ENCODE measurements at places on chromosomes 7 and 10.

- no peak for DNase-seq
Measured at GRCh38 chr10:88702848-88703597, 3.0 kb upstream of the LIPK start.

- DNase-seq = peak; percentile 91
Measured at GRCh38 chr7:90178679-90179278, 24.5 kb downstream of the STEAP1 start.

DNA sequence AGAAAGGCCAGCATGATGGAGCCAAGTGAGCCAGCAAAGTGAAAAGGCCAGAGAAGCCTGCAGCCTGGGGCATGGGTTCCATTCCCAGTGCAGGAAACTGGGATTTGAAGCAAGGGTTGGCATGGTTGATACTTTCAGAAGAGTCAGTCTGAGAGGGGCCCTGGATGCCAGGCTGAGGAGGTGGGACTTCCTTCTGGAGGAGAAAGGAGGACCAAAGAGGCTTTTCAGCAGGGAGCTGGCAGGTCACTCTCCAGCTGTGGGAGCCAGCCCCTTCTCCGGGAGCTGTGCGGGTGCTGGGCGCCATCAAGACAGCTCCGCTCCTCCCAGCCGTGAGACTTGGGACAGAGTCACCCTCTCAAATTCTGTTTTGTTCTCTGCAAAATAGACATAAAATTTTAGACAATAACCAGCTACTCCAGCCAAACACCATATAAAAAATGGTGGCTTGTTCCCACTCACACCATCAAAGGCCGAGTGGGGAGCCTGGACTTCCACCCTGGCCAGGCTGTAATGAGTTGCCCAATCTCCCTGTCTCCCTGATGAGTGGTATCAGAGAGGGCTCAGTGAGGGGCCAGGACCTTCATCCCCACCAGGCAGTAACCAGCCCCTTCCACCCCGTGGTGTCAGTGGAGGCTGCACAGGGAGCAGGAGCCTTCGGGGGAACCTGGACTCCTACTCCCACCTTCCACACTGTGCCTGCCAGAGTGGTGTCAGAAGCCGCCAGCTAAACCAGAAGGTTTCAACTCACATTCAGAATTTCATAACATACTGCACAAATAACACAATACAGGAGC lies 133.6 kb upstream of the RET start:
- no peak for DNase-seq

- no peak for DNase-seq
Measured at GRCh38 chr10:86285136-86285790, 81.3 kb downstream of the GRID1 start.

- peak; percentile 4 for DNase-seq
Measured at GRCh38 chr10:123512901-123513775, 153.0 kb upstream of the GPR26 start.

DNA sequence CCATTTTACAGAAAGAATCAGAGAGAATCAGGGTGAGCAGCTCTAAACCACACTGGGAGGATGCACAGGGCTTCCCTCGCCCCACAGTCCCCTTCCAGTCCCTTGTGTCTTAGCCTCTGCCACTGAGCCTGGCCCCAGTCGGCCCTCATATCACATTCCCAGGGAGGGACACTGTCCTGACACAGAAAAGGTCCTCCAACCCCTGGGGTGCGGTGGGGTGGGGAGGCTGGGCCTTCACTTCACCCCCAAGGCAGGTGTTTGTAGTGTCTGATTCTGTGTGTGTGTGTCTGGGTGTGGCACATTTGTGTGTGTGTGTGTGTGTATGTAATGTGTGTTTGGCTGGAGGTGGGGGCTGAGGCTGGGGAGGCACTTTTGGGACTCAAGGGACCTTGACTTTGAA lies 1.8 kb upstream of the KCP start:
- DNase-seq = no peak

- no peak for DNase-seq
Measured at GRCh38 chr7:7596176-7596575, 29.5 kb downstream of the MIOS start.

DNA sequence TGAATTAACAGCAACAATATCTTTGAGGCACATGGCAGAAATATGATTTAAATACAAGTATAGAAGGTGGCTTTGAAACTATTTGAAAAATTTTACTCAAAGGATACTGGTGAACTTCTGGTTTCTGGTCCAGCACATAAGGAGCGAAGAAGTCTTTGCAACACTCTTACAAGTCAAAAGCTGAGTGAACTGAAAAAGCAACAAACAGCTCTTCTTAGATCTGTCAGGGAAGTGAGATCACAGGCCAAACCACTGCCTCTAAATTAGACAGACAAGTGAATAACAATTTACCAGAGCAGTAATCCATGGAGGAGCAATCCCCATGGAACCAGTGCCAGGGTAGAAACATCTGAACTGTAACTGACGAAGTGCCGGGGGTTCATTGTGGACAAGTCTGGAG lies 9.6 kb upstream of the VWC2 start:
- DNase-seq = no peak

DNA sequence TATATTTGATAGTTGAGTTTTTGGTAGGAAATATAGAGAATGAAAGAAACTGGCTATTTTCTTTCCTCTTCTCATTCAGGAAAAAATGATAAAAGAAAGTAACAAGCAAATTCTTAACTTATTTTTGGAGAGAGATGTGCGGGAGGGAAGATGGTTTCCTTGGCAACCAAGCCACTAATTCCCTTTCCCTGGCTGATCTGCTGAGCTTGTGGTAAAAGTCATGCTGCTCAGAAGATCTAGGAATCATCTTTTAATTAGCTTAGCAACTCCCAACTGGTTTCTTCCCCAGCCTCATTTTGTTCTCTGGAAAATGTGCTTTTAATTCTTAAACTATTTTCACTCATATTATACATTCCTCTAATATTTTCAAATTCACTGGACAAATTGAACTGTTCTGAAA lies 11.8 kb downstream of the UROS start:
- DNase-seq = peak; percentile 49

DNA sequence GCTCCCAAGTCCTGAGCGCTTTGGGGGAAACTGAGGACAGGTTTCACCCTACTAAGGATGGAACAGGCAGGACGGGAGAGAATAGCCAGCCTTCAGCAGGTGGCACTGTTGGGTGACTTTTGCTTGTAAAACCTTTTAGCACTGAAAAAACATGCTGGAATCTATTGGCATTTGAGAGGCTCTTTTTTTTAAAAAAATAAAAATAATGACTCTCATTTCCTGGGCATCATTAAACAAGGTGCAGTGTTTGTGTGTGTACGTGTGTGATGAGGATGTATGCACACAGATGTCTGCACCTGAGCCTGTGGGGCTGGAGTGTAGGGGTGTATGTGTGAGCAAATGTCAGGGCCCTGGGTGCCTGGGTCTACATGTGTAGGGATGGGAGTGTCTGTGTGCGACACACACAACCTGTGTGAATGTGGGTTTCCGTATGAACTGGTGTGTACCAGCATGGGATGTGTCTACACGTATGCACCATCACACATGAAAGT lies 177.9 kb downstream of the RPS24 start:
- peak; percentile 60 for DNase-seq

DNA sequence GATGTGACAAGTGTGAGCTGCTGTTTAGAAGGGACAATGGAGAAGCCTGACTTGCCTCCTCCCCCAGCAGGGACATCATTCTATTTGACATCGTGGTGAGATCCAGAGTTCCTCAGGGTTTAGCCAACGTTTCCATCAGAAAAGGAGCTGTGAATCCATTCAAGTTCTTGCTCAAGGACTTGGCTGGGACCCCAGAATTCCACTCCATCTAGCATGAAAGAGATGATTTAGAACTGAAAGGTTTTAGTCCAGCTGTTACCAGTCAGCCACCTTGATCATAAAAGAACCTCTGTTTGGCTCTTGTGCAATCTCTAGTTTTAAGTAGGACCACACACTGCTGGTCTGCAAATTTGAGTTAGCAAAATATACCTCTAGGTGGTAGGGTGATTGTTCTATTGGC lies 337.6 kb downstream of the FRMD4A start:
- DNase-seq = peak; percentile 90

DNA sequence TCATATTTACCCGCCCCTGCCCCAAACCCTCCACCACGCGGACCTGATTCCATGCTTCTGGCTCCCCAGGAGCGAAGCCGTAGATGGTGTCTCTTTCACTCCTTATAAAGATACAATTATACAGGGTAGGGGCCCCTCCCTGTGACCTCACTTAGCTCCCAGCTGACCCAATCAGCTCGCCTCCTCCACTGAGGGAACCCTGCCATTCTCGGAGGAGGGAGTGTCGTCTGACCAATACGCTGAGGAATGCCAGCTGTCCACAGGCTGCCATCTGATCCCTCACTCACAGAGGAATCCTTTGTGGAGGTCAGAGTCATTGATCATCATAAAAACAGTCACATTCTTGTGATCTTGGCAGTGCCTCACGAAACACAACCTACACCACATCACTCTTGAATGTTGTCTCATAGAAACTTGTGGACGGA lies 67.5 kb upstream of the INSIG1 start:
- peak; percentile 99 for DNase-seq

DNA sequence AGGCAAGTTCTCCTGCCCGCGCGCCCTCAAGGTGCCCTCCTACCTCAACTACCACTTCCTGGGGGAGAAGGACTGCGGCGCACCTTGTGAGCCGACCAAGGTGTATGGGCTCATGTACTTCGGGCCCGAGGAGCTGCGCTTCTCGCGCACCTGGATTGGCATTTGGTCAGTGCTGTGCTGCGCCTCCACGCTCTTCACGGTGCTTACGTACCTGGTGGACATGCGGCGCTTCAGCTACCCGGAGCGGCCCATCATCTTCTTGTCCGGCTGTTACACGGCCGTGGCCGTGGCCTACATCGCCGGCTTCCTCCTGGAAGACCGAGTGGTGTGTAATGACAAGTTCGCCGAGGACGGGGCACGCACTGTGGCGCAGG lies 1.4 kb downstream of the FZD1 start:
- DNase-seq = peak; percentile 16

- DNase-seq = no peak
Measured at GRCh38 chr7:22419488-22419887, 62.5 kb upstream of the RAPGEF5 start.

DNA sequence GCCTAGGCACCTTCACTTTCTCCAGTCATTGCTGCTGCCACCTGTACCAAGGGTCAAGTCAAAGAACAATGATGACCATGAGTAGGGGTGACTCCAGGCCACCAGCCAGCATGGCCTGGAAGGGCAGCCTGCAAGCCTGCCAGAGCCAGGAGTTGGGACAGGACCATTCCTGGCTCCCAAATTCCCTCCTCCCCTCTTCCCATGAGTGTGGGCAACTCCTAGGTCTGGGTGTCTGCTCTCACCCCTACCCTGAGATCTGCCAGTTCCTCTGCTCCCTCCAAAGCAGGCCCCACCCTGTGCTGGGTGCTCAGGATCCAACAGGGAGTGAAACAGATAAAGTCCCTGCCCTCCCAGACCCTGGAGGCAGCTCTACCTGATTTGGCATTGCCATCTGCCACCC lies 125.8 kb upstream of the NANOS1 start:
- no peak for DNase-seq

GRCh38 chr7:18064242-18064838 lies 36.7 kb upstream of the PRPS1L1 start:
- peak; percentile 11 for DNase-seq

DNA sequence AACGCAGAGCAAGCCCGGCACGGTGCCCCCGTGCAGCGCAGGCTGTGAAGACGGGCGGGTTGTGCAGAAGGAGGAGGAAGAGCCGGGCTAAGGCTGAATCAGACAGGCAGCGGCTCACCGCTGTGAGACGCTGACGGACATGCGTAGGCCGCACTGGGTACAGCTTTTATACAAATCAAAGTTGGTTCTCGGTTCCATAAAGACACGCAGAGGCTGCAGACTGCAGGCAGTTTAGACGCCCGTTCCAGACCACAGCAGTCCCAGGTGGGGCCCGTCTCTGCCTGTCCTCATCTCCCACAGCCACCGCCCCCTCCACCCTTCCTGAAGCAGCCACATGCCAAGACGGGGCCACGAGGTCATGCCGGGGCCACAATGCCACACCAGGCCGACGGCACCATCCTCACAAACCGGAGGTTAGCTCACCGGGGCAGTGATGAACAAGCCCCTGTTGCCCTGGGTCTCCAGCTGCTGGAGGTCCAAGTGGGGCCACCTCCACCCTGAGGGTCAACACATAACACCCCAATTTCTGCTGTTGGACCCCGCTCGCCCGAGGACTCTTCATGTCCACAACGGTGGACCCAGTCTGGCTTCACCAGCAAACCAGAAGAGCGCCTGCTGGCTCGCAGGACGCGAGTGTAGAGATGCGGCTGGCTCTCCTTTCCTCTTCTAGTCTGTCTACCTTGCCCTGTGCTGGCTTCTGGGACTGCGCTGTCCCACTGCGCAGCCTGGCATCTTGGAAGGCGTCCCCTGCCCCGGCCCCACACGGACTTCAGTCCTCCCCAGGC lies 227.2 kb downstream of the ELFN1 start:
- no peak for DNase-seq

DNA sequence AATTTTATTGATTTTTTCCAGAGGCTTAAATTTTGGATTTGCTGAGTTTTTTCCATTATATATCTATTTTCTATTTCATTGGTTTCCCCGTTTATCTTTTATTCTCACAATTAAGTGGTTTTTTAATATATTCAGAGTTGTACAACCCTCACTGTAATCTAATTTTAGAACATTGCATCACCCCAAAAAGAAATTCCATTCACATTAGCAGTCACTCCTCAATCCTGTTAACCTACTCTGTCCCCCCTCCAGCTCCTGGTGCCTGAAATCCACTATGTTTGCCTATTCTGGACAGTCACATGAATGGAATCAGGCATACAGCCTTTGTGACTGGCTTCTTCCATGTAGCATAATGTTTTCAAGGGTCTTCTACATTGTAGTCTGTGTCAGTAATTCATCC lies 55.8 kb upstream of the ITGA8 start:
- DNase-seq = peak; percentile 89

DNA sequence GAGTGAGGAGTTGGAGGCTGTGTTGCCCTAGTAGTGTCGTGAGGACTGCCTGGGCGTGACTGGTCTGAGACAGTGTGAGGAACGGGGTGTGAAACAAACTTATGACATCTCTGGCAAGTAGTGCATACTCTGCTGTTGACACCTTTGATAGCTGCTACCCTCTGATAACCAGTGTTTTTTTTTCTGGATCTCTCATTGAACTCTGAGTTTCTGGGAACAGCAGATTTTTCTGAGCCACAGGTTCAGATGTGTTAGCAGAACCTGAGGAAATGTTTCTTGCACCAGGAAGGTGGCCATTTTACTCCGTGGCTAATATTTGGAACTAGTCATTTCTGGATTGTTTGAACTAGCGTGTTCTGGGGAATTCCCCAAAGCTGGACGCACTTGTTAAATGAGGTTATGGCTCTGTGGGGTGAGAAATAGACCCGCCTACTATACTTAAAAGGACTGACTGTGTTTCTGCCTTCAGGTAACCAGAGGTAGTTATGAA lies 52.9 kb downstream of the AUTS2 start:
- no peak for DNase-seq

DNA sequence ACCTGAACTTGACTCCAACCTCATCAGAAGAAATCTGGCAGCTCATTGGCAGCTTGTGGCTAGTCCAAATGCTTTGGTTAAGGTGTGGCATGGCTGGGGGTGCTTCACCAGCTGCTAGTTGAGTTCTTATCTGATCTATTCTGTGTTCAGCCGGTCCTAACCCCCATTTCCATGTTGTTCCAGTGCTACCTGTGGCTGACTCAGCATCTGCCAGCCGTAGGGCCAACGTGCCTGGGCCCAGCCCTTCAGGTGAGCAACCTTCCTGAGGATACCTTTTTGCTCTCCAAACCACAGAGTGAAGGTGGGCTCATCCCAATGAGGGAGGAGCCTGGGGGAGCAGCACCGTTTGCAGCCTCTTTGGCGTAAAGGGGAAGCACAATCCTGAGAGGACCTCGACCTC lies 46.8 kb upstream of the C10orf120 start:
- DNase-seq = no peak
